ENCODE measurements at places on chromosomes 1 and 21. TPM values are rescaled to one million over a fixed set of nuclear protein-coding genes. Genes with fewer than 3 reads are reported as not detected.

PCBP3 gene
- 5.1 TPM for total RNA-seq

TDRD5 gene
- total RNA-seq: not detected

KRTAP13-2 gene
- not detected for total RNA-seq

NUCKS1 gene
- total RNA-seq: 191 TPM

PEAR1 gene
- 0.09 TPM for total RNA-seq

SPRR2G gene
- total RNA-seq: not detected

SFN gene
- 1.5 TPM for total RNA-seq

MARK1 gene
- not detected for total RNA-seq

AZIN2 gene
- 7.3 TPM for total RNA-seq

CYP4X1 gene
- total RNA-seq: not detected

SOX13 gene
- total RNA-seq: 0.50 TPM

CD1C gene
- total RNA-seq: 0.11 TPM

RBP7 gene
- total RNA-seq: not detected

PLD5 gene
- total RNA-seq: not detected

GJB5 gene
- total RNA-seq: not detected

S100A3 gene
- not detected for total RNA-seq

OR14K1 gene
- not detected for total RNA-seq

SUSD4 gene
- total RNA-seq: 1.7 TPM

LRRC53 gene
- not detected for total RNA-seq

MATN1 gene
- total RNA-seq: not detected

RAB3B gene
- total RNA-seq: 0.05 TPM

DPT gene
- not detected for total RNA-seq

All from T-helper 2 cell treated with Interferon-gamma antibody and Interleukin-4, amounts not matched to agents 100 ng/mL and 5 ng/mL, for 36 hours (primary cell).